ENCODE measurements at places on chromosomes 3 and 15.

DNA sequence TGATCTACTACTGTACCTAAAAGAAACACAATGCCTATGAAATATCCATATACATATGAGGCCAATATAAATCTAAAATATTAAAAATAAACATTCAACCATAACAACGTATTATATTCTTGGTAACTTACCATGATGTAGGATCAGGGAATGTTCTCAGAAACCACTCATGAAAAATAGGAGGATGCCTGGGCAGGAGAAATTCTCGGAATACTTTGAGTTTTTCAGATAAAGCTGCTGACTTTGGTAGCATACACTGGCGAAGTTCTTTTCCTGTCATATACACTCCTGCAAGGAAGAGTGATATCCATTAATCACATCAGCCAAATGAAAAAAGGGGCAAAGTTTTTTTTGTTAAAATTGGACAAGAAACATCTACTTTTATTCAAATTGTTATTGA is 11.3 kb upstream of the XRN1 start:
- DNase-seq = no peak

DNA sequence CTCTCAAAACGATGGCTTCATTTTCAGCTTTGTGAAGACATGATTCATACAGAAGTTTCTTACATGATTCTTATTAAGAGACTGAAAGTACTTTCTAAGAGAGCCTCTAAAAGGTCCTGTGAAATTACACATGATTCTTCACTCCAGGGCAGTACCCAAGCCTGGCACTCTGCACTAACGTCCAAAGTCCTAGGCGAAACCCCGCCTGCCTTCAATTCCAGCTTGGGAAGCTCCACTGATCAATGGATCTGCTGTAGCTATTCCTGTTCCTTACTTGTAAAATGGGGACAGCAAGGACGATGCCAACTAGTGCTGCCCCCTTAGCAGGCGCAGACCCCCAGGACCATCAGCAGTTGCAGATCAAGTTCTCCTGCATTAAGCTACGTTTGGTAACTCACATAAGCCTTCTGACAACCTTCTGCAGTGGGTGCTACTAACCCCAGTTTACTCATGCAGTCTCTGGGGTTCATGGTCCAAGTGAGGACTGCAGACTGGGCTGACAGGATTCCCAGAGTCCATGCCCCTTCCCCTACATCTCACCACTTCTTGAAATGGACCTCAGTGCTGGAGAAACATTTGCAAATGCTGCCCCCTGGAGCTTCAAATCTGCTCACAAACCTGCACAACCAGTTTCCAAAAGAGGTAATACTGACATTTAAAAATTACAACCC is 10.6 kb downstream of the CHCHD4 start:
- DNase-seq = no peak

DNA sequence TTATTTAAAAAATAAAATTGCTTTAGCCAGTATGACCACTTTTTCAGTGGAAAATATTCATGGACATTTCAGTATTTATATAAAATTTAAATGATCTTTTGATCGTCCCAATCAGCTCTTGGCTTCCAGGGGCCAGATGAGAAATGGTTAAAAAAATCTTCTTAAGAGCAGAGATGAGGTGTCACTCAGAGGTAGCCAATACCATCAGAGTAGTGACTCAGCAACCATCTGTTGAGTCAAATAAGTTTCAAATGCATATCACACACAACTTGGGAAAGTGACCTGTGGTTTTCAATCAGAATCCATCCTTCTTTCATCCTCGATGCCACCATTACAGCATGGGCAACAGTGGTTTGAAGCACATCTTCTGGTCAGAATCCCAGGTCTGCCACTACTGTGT is 958.8 kb upstream of the NR2F2 start:
- DNase-seq = no peak

DNA sequence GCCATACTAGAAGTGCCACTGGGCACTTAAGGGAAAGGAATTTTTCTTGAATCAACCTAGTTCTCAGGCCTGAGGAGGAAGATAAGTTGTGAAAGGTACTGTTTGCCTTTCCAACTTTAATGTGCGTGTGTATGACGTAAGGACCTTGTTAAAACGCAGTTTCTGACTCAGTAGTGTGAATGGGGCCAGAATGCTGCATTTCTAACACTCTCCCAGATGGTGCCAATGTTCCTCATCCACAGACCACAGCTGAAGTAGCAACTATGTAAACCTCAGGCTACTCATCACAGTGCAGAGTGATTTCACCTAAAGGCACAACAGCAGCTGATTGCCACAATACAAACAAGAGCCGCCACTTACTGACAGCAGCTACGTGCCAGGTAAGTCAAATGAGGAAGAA is 103.6 kb downstream of the OTOL1 start:
- DNase-seq = peak; percentile 3

GRCh38 chr3:95899494-95899893 is 914.9 kb upstream of the EPHA6 start:
- DNase-seq = peak; percentile 22

DNA sequence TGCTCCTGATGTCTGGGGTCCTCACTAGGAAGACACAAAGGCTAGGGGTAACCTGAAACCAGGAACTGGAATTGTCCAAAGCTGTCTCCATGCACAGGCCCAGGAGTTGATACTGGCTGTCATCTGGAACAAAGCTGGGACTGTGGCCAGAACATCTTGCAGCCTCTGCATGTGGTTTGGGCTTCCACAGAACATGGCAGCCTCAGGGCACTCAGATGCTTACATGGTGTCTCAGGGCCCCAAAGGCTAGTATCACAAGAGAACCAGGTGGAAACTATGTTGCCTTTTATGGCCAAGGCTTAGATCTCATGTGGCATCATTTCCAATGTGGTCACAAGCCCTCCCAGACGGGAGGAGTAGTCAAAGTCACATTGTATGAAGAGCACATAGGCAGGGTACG is 335.2 kb upstream of the TRIM42 start:
- no peak for DNase-seq

GRCh38 chr15:56653107-56653506 is 80.2 kb downstream of the ZNF280D start:
- no peak for DNase-seq

DNA sequence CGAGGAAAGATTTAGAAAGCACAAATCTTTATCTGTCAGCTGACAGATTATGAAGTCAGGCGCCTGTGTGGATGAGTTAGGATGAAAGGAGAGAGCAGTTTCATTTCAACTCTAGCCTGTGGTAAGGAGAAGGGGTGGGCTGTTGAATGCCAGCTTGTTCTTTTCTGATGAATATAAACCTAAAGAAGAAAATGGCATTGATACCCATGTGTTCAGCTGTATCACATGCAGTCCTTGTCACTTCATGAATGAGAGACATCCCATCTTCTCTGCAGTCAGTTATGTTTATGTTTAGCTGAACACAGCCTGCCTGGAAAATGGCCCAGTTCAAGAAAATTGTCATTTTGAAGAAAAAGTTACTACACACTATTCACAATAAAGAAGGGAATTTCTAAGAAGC is 345.7 kb upstream of the RBMS3 start:
- no peak for DNase-seq

DNA sequence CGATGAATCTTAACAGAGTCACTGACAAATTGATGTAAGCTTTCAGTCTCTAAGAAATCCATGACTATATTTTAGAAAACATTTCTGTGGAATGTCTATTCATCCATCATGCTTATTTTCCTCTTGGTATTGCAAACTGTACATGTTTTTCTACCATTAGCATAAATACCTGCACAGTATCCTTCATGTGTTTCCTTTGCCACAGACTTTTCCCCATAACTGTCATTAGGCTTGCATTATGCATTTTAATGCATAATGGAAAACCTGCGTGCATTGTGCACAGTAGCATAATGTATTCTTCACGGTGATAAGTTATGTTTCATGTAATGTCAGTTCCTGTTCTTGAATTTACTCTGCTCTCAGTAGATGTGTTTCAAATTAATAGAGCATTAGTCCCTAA is 403.1 kb upstream of the EPHA3 start:
- no peak for DNase-seq

- peak; percentile 38 for DNase-seq
These were observed 2.7 kb downstream of the AP2M1 start for GRCh38 chr3:184177331-184177731.

- no peak for DNase-seq
These were observed 63.6 kb downstream of the OSTN start for GRCh38 chr3:191262650-191263049.

DNA sequence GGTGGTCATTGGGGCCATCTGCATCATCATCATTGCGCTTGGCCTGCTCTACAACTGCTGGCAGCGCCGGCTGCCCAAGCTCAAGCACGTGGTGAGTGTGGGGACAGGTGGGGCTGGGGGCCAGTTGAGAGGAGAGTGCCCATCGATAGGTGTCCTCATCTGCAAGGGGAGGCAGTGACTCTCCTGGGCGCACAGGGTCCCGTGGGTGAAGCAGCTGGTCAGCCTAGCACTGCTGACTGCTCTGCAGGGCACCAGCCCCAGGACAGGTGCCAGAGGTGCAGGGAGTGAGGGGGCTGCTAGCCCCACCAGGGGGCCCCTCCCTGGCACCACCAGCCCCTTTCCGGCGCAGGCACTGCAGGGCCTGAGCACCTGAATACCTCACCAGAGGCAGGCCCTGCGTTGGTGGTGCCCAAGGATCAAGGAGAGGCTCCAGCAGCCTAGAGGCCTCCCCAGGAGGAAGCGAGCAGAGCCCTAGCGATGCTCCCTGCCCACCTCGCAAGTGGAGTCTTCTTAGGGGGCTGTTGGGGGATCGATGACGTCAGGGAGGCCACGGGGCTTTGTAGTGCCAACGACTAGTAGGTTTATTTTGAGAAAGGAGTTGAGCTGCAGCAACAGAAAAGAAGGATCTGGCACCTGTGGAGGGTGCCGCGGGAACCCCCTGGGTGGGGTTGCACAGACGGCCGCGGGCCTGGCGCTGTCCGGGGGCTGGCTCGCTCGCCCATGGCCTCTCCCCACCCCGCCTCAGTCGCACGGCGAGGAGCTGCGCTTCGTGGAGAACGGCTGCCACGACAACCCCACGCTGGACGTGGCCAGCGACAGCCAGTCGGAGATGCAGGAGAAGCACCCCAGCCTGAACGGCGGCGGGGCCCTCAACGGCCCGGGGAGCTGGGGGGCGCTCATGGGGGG is 976 bp upstream of the ABTB1 start:
- no peak for DNase-seq

GRCh38 chr3:88189361-88189810 is 39.6 kb downstream of the C3orf38 start:
- DNase-seq = no peak

GRCh38 chr3:139617672-139618268 is 60.0 kb downstream of the NMNAT3 start:
- no peak for DNase-seq

GRCh38 chr15:66702035-66702786 is at the start of gene SMAD6:
TSS of gene SMAD6 (plus strand) at chr15:66702236. CDS start at chr15:66703259, 1,023 bp downstream.
- DNase-seq = peak; percentile 99

GRCh38 chr3:18609187-18609586 is 184.0 kb upstream of the SATB1 start:
- DNase-seq = no peak

- no peak for DNase-seq
These were observed 25.8 kb upstream of the SCAANT1 start for GRCh38 chr3:63937661-63938651.

GRCh38 chr3:63199606-63200005 is 78.5 kb upstream of the SYNPR start:
- no peak for DNase-seq
